ENCODE measurements at places on chromosomes 6 and 20.

DNA sequence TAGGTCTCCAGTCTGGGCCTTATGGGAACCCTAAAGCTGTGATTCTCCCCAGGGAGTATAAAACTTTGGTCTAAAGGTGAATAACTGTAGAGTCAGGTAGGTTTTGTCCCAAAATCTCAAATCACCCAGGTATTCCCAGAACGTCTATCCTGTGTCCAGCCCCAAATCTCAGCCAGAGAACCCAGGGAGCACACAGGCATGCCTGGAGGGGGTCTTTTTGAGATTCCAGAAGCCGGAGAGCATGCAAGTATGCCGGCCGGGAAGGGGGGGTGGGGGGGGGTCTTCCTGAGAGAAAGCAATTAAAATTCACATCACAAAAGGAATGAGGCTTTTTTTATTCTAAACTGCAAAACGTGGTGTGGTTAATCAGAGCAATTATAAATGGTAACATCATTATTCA is 210.0 kb downstream of the PTPRT start:
- DNase-seq: no peak

DNA sequence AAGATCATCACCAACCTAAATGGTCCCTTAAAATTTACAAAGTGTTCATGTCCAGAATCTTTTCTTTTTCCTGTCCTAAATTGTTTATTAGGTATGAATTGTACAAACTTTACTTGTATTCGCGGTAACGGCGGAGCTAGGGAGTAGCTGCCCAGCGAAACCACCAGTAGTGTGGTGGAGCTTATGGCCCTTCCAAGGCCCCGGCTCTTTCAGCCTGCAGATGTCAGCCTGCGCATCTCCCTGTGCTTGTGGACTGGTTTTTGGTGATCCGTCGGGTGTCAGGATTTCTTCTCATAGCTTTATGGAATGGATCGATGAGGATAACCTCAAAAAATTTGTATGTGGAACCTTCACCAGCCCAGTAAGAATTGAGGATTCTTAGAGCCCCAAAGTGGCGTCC is 27.2 kb upstream of the ENPP1 start:
- no peak for DNase-seq

GRCh38 chr6:43016176-43016942 is 2.3 kb downstream of the KLHDC3 start:
- DNase-seq: no peak

GRCh38 chr6:33677143-33677660 is 34.3 kb downstream of the UQCC2 start:
- DNase-seq: no peak

DNA sequence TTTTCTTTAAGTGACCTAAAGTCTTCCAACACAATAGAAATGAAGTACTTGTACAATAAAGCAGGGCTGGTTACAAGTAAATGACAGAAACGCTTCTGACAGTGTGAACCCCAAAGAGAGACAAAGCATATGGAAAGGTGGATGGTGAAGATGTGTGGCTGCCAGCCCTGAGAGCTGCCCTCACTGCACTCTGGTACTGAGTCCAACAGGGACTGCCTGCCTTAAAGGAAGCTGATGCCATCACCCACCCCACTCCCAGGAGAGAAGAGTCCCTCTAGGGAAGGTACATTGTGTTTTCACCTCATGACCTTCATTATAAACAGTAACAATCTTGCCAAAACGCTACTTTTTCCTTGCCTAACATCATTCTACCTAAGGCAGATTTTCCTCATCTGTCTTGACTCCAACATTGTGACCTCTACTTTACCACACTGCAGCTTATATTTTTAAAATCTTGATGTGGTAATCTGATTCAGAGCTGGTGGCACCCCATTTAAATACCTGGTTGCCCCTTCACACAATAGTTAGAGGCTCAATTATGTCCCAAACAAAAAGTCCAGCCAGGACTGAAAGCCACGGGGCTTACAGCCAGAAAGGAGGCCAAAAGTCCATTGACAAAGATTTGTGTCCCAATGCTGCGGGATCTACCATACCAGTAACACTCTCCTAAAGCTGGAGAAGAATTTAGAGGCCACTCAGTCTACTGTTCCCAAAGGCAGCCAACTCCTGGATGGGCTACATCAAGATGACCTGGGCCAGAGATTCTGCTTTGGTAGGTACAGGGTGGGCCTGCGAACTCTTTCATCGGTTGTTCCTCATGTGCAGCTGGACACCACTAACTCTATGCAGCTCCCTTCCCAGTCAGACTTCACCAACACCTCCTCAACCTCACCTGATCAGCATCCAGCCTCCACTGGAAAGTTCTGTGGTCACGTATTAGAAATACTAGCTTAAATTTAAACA is 4.4 kb downstream of the APMAP start:
- DNase-seq: no peak

DNA sequence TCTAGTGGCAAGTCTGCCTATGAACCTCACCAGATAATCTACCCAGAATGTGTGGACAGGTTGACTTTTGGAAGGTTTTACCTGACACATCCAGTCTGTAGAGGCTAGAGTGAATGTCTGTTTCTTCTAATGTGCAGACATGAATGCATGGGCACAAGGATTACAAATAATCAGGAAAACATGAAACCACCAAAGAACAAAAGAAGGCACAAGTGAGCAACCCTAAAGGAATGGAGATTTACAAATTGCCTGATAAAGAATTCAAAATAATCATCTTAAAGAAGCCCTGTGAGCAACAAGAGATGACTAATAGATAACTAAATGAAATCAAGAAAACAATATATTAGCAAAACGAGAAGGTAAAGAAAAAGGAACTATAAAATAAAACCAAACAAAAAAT is 876.1 kb upstream of the ADGRB3 start:
- DNase-seq: no peak

DNA sequence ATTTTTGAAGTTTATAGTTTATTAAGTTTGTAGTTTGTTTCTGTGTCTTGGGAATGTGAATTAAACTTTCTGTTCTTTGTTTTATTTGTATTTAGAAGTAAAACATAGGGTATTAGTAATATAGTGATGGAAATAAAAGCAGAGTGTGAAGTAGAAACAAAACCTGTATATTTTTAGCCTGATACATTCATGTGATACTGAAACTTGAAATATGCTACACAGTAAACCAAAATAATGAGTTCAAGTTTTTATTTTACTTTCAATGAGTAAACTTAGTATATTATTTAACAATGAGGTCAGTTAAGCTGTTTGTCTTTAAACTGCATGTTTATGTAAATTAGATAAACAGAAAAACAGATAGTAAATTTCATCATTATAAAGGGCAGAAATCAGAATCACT is 1592.6 kb downstream of the GRIK2 start:
- DNase-seq: no peak

- no peak for DNase-seq
Measured at GRCh38 chr20:51446230-51446629, 96.3 kb downstream of the NFATC2 start.

DNA sequence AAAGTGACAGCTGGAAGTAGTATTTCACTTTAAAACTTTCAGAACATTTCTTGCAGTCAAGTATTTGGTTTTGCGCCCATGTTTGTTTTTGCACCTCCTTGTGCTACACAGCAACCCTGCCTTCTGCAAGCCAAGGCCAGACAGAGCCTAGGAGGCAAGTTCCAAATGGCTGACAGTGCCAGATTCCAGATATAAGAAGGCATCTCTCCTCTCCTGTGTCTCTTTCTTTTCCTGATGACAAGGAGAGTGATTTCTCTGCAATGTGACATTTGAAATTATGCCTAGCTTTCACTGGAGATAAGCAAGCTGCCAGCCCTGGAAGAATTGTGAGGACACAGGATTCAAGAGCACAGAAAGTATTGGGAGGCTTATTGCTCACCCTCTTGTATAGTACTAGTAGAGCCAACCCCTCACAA is 149.1 kb upstream of the TENT5A start:
- DNase-seq: no peak

DNA sequence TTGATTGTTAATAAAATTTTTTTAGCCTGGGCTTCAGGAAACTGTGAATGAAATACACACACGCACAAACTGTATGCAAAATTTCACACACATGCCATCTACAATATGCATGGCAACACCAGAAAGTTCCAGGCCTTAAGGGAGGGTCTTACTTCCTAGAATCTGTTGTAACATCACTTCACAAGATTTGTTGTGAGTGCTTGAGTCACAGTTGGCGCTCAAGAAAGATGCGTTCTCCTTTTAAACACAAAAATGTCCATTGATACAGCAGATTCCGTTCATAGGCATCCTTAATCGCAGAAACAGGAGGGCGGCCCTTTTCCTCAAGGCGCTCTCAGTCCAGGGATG is 485 bp upstream of the RTF2 start:
- no peak for DNase-seq

DNA sequence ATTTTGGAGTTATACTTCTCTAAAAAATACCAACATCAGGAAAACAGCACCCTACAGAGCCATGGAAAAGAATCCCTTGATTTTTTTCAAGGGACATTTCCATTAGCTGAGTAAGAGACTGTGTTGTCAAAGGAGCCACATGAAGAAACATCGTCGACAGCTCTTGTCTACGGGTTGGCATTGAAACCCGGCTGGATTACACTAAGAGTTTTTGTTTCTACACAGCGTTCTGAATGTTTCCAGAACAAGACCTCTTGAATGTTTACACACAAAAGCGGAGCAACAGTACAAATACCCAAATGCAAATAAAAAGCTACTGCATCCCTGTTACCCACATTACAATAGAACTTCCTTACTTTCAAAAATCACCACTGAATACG is 2.4 kb upstream of the MYLK4 start:
- DNase-seq: no peak

DNA sequence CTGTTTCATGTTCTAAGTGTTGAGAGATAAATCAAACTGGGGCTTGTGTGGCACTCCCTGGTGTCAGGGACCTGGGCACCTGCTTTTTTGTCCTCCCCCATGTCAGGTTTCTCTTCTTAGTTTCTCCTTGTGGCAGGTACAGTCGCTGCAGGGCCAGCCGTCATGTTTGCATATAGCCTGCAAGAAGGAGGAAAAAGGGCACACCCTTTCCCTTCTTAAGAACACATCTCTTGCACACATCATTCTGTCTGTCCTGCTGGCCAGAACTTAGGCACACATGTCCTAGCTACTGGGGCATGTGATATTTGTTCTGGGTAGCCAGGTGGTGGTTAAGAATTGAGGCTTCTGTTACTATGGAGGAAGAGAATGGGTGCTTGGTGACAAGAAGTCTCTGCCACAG is 27.9 kb downstream of the CDC5L start:
- no peak for DNase-seq

- no peak for DNase-seq
Measured at GRCh38 chr6:25346064-25346463, 66.9 kb downstream of the CARMIL1 start.

GRCh38 chr20:33518071-33518470 is 28.2 kb downstream of the CBFA2T2 start:
- DNase-seq: no peak

GRCh38 chr20:10520528-10520927 is 85.4 kb downstream of the SLX4IP start:
- DNase-seq: peak; percentile 36

- DNase-seq: no peak
Measured at GRCh38 chr6:66421570-66421969, 714.5 kb upstream of the EYS start.

DNA sequence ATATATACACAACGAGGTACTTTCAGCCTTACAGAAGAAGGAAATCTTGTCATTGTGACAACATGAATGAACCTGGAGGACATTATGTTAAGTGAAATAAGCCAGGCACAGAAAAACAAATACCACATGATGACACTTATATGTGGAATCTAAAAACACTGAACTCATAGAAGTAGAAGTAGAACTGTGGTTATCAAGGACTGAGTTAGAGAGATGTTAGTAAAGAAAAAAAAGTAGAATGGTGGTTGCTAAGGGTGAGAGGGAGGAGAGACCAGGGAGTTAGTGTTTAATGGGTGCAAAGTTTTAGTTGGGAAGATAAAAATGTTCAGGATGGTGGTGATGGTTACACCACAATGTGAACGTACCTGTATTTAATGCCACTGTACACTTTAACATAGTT is 4.8 kb upstream of the STX11 start:
- DNase-seq: no peak

DNA sequence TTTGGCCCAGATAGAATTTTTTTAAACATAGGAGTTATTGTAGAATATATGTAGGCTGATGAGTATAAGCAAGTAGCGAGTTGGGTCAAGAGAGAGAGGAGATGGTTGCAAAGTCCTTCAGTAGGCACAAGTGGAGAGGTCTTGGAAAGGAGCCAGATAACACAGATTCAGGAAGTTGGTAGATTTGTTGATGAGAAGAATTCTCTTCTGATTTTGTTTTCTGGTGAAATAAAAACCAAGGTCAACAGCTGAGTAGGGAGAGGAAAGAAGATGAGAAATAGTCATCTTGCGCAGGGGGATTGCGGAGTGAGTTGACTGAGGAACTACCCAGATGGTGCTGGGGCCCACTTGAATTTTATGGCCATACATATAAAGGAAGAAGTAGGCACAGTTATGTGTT is 17.4 kb upstream of the CD83 start:
- DNase-seq: no peak

DNA sequence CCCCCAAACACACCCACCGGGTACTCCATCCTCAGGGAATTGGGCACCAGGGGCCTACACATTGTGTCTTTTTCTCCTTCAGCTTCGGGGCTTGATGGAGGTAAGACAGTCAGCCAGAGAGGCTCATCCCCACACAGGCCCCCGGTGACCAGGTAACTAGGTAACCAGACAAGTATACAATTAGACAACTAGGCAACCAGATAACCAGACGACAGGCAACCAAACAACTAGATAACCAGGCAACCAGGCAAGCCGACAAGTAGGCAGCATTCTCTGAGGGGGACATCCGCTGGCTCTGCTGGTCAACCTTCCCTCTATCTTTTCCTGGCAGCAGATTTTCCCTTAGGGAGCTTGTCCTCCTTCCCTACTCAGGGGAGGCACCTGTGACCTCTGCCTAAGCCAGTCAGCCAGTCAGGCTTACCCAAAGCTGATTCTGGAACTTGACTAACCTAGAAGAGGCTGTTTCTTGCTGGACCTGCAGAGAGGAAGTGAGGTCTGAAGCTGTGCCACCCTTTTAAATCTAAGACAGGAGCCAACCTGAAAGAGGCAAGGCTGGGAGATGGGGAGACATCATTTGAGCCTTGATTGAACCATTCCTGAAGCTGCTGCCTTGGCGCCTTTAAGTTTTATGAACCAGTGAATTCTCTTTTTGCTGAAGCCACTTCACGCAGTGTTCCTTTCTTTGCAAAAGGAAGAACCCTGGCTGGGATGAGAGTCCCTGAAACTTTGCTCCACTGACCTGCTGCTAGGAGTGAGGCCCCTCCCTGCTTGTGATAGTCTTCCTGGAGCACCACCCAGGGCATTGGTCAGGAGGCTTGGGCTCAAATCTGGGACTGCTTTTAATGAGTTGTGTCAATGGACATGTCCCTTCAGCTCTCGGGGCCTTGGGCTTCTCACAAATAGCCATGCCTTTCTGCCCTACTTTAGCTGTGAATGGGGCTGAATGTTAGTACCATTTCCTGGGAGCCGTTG is 96.4 kb upstream of the RNF24 start:
- DNase-seq: no peak
